ENCODE measurements at places on chromosomes 5 and 9.

DNA sequence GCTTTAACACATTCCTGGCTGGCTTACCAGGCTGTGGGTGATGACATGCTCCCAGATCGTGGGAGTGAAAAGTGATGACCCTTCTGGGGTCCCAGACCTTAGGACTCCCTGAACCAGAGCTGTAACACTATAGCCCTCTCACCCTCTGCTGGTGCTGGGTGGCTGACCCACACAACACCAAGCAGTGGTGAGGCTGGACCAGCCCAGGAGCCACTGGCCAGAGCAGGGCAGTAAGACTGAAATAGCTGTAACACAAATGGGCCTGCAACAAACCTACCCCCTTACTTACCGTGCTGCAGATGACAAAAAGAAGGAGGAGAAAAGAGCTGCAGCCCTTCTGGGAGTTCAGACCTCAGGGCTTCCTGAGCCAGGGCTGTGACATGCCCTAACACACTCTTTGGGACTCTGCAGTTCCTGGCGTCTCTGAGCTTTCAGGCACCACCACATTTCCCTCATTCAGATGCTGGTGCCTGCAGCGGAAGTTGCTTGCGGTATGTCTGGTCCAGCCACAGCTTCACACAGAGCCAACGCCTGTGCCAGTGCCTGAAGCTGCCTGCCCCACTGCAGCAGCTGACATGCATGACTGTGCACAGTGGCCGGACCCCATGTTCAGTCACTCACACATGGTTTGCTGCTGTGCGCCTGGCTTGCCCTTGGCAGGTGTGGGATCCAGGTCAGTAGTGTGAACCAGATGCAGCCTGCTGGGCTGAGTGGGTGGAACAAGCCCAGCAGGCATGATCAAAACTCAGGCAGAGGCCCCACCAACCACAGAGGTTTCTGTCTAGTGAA lies 1247.4 kb downstream of the EFNA5 start:
- no peak for DNase-seq

- DNase-seq = no peak
Observed at GRCh38 chr5:62283861-62284260, 22.1 kb upstream of the KIF2A start.

DNA sequence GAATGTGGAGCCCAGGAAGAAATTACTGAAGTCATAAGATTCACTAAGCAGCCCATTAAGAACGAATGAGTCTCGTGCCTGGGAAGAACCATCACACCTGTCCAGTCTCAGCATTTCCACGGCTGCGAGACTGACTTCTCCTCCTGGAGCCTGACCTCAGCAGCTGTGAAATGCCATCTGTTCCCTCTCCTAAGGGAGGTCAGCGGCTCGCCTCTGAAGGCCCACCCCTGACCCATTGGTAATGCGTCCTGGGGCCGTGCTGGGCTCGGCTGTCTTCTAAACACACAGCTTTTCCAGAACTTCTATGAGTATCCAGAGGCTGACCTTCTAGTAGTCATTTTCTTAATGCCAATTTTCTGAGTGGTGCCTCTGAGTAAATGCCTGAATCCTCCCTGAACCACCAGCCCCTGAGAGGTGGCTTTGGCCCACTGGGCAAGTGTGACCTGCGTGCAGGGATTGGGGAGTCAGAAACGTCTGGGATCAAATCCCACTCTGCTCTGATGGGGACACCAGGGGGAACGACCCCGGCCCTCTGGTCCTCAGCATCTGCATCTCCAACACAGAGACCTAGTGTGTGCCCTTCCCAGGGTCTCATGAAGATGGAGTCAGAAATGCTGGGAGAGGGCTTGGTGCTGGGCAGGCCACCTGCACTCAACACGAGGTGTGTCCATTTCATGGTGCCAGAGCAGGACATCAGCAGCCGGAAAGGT lies 5.7 kb downstream of the SLC6A3 start:
- DNase-seq = no peak

- DNase-seq = no peak
Observed at GRCh38 chr9:95607507-95607906, 90.7 kb upstream of the PTCH1 start.

DNA sequence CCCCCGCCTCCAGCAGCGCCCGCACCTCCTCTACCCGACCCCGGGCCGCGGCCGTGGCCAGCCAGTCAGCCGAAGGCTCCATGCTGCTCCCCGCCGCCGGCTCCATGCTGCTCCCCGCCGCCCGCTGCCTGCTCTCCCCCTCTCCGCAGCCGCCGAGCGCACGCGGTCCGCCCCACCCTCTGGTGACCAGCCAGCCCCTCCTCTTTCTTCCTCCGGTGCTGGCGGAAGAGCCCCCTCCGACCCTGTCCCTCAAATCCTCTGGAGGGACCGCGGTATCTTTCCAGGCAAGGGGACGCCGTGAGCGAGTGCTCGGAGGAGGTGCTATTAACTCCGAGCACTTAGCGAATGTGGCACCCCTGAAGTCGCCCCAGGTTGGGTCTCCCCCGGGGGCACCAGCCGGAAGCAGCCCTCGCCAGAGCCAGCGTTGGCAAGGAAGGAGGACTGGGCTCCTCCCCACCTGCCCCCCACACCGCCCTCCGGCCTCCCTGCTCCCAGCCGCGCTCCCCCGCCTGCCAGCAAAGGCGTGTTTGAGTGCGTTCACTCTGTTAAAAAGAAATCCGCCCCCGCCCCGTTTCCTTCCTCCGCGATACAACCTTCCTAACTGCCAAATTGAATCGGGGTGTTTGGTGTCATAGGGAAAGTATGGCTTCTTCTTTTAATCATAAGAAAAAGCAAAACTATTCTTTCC lies 19.3 kb downstream of the CDKN2A start:
- DNase-seq = no peak

GRCh38 chr5:533955-534742 lies 9.9 kb upstream of the SLC9A3 start:
- no peak for DNase-seq

DNA sequence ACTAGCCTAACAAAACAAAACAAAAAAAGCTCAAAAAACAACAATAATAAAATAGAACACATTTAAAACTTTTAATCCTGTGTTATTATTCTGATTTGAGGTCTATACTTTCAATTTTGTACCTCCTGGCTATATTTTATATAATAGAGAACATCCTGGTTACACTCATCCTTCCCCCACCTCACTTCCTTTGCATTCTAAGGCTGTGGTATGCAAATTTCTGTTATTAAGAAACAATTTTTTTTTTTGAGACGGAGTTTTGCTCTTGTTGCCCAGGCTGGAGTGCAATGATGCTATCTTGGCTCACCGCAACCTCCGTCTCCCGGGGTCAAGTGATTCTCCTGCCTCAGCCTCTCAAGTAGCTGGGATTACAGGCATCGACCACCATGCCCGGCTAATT lies 3.1 kb upstream of the RPL37 start:
- DNase-seq = no peak

DNA sequence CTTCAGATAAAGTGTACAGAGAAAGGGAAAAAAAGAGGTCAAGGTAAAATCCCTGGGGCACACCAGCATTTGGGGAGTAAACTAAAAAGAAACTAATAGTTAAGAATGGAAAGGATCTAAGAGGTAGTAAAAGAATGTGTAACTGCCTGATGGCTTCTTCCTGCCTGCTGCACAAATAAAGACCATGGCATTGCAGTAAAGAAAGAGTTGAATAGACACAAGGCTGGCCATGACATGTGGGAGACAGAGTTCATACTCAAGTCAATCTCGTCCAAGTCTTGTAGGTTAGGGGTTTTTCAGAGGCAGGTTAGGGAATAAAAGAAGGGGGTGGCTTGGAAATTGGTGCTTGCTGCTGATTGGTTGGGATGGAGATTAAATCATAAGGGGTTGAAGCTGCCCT lies 57.6 kb downstream of the DNAJC21 start:
- DNase-seq = no peak

- DNase-seq = no peak
Observed at GRCh38 chr5:42949348-42950115, 90.6 kb downstream of the ANXA2R start.

GRCh38 chr5:151780348-151780747 lies 8.6 kb downstream of the G3BP1 start:
- DNase-seq = no peak

DNA sequence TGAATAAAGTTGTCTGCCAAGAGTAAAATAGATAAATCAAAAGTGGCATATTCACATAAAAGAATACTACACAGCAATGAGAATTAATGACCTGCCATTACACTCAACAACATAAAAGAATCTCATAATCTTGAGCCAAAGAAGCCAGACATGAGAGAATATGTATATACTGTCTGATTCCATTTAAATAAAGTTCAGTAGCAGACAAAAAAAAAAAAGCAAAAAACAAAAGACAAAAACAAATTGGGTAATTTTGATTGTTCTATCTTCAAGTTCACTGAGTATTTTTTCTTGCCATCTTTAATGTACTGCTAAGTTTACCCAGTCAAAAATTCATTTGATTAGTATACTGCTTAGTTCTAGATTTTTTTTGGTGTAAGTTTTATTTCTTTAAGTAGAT lies 87.9 kb upstream of the TRPC7 start:
- no peak for DNase-seq

- no peak for DNase-seq
Observed at GRCh38 chr5:101425339-101425859, 522.3 kb upstream of the ST8SIA4 start.

DNA sequence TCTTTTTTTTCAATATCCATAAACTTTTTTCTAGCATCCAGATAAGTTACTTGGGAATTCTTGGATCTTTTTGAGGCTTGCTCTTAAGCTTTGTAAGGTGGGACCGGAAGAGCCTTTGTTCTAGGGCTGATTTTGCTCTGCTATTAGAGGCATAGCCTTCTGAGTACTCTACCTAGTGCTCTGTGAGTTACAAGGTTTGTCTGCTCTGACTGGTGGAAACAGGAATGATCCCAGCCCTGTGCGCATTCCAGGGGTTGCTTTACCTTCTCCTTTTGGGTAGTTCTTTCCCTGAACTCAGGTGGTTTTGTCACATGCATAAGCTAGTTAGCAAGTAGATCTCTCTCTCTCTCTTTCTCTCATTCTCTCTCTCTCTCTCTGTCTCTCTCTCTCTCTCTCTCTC lies 180.8 kb upstream of the PCSK5 start:
- no peak for DNase-seq

DNA sequence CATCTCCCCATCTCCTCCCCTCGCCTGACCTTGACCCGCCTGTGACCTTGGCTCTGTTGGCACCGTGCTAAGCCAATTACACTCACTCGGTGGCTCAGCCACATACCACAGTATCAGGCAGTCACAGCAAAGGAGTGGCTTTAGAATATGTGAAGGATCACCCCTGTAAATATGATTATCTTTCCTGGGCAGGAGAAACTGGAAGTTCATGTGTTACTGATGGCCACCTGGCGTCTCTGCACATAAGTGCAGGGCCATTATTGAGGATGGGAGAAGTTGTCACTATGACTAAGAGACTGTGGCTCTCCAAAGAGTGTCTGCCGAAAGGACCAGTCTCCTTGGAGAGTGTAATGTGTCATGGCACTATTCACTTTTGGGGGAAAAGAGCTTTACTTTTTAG lies 116.9 kb upstream of the S1PR3 start:
- no peak for DNase-seq

DNA sequence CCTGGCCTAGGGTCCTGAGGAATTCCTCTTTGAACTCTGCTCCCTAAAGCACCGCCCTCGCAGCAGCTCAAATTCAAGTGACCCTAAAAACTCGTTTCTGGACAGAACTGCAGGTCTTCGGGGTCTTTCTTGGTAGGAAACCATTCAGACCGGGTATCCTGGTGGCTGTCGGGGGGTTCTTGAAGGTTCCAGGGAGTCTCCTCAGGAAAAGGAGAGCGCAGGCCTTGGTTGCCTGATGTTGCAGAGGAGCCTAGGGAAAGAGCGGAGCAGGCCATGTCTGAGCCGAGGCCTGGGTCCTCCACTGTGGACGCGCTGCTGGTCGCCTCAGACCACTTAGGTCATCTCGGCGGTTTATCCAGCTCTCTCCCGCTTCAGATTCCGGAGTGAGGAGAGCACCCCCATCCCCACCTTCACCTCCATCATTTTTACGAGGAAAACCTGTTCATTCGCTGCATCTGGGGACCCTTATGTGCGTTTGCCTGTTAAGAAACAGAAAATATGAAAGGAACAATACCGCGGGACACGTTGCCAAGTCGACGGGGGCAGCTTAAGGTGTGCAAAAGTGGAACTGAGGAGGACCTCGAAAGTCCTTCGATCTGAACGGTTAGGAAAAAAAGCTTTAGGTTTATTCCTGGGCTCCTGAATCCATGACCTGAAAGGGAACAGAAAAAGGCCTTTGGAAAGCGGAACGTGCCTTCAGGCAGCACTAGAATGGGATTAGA lies 299.4 kb downstream of the PARP8 start:
- DNase-seq = no peak

GRCh38 chr5:67673180-67673579 lies 476.6 kb upstream of the CD180 start:
- no peak for DNase-seq

- no peak for DNase-seq
Observed at GRCh38 chr5:163436515-163436914, 880 bp upstream of the CCNG1 start.

DNA sequence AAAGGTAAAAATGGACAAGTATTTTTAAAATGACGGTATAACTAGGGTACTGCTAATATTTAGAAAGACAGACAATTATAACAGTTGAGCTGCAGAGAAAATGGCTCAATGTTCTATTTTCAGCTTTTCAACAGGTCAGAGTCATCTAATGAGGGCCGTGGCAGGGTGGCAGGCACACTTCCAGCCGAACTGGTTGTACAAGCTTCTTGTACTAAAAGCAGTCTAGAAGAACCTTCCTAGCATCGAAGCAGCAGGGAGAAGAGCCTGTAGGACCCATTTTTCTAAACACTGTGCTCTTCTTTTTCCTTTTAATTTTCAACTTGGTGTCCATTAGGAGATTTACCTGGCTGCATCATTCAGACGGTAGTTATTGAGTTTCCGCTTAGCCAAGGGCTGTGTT lies 85.6 kb downstream of the SLC28A3 start:
- DNase-seq = no peak
